ENCODE measurements at places on chromosomes 2 and 18.
A peak's percentile ranks its signal among the peaks of the same experiment; 100 is the strongest.

DNA sequence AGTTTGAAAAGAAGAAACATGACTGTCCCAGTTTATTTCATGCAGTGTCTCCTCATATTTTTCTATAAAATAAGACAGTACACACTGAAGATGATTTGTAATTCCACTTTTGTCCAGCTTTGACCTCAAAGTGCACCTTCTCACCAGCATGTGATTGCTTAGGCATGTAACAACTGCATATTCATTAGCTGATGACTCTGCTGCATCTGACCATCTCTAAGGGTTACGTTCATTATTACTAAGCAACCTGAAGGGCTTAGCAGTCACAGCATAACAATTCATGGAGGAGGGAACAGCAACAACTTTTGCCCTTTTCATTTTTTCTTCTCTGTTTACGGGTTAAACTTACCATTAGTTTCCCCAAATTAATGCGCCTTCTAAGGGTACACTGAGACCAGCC is 330.6 kb upstream of the PIK3C3 start:
- H3K27ac ChIP-seq = no peak overlapping the region
- no peaks in the 10 kb centered on the region for H3K36me3 ChIP-seq
- no peak overlapping the region for H3K4me3 ChIP-seq
- no peaks in the 10 kb centered on the region for H3K4me1 ChIP-seq
- no peak for DNase-seq

DNA sequence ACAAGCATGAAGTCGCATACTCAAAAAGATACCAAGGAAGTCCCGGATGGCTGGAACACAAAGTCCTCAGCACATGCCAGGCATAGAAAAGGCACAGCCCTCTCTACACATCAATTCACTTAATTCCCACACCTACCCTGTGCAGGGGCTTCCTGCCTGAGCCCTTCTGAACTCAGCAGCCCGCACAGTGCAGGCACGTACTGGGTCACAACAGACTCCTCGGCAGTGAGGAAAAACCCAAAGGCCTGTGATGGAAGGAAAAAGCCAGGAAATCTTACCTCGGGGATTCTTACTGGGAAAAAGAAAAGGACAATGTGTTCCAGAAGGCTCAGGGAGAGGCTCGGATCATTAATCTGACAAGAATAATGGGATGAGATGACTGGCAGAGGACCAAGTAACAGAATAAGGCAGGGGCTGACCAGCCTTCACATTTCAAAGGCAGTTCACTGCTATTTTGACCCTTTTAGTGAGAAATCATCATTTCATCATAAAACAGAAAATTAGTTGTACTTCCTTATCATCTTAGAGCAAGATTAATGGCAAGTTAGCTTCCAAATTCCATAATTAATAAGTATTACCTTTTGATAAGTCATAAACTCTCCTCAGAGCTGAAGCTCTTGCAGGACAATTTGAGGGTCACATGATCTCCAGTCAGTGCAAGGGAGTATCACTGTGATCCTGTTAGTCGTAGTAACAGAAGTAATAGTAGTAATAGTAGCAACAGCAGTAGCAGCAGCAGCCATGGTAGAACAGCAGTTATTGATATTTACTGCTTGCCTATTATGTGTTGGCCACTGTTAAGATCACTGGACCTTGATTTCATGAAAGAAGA is 87.4 kb downstream of the STK39 start:
- H3K4me3 ChIP-seq = no peak overlapping the region
- no peak for DNase-seq
- peaks cover 3% of the 10 kb centered on the region for H3K4me1 ChIP-seq
- no peak overlapping the region for H3K27ac ChIP-seq
- H3K27me3 ChIP-seq = no peaks in the 10 kb centered on the region

DNA sequence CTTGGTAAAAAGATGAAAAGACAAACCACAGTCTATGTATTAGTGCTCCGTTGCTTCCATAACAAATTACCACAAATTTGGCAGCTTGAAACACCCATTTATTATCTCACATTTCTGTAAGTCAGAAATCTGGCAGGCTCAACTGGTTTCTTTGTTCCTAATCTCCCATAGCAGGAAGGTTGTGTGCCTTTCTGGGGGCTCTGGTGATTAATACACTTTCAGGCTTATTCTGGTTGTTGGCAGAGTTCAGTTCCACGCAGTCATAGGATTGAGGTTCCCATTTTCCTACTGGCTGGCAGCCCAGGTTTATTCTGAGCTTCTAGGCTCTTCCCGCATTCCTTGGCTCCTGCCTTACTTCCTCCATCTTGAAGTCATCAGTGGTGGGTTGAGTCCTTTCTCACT is 189.3 kb downstream of the ANAPC1 start:
- H3K36me3 ChIP-seq = no peaks in the 10 kb centered on the region
- H3K4me3 ChIP-seq = no peak overlapping the region
- H3K27ac ChIP-seq = no peak overlapping the region
- H3K27me3 ChIP-seq = no peaks in the 10 kb centered on the region

GRCh38 chr2:70240599-70240998 is 7.8 kb downstream of the TIA1 start:
- peaks cover 14% of the 10 kb centered on the region for H3K4me1 ChIP-seq
- H3K36me3 ChIP-seq = peaks cover 17% of the 10 kb centered on the region
- no peak overlapping the region for H3K27ac ChIP-seq
- DNase-seq = no peak
- H3K27me3 ChIP-seq = no peaks in the 10 kb centered on the region

- peak overlapping the region; percentile 88 for H3K27ac ChIP-seq
- H3K27me3 ChIP-seq = no peaks in the 10 kb centered on the region
- no peak for DNase-seq
- H3K36me3 ChIP-seq = no peaks in the 10 kb centered on the region
- peak overlapping the region; percentile 74 for H3K4me3 ChIP-seq
- peaks cover 13% of the 10 kb centered on the region for H3K4me1 ChIP-seq
These were observed 1.4 kb upstream of the SETBP1 start for GRCh38 chr18:44679056-44679913.

DNA sequence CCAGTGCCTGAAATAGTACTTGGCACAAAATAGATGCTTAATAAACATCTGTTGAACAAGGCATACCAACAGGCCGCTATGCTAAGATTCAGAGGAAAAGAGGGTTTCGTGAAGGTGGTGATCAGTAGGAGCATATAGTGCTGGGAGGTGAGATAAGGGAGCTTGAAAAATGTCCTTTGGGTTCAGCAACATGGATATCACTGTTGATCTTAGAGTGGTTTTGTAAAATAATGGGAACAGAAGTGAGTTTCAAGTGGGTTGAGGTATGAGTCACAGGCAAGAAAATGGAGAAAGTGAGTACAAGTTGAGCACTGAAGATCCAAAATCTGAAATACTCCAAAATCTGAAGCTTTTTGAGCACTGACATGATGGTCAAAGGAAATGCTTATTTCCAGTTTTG is 4.4 kb downstream of the CENPO start:
- no peak overlapping the region for H3K4me3 ChIP-seq
- DNase-seq = no peak
- peaks cover 12% of the 10 kb centered on the region for H3K36me3 ChIP-seq
- H3K27me3 ChIP-seq = no peaks in the 10 kb centered on the region
- no peak overlapping the region for H3K27ac ChIP-seq

- H3K4me1 ChIP-seq = no peaks in the 10 kb centered on the region
- H3K27ac ChIP-seq = no peak overlapping the region
- no peaks in the 10 kb centered on the region for H3K36me3 ChIP-seq
- H3K4me3 ChIP-seq = no peak overlapping the region
- H3K27me3 ChIP-seq = no peaks in the 10 kb centered on the region
These were observed 97.3 kb upstream of the CREB1 start for GRCh38 chr2:207432453-207432852.

- H3K27me3 ChIP-seq = no peaks in the 10 kb centered on the region
- peak within 1 kb of the TSS; percentile 45 for H3K27ac ChIP-seq
- peak within 1 kb of the TSS; percentile 36 for H3K4me3 ChIP-seq
- H3K4me1 ChIP-seq = no peaks in the 10 kb centered on the region
- peak; percentile 39 for DNase-seq
These were observed at the start of gene RIT2 for GRCh38 chr18:43115076-43115921. Gene RIT2 (minus strand): TSS chr18:43115685.

- H3K4me3 ChIP-seq = no peak overlapping the region
- H3K4me1 ChIP-seq = no peaks in the 10 kb centered on the region
- H3K27me3 ChIP-seq = no peaks in the 10 kb centered on the region
- DNase-seq = no peak
- no peaks in the 10 kb centered on the region for H3K36me3 ChIP-seq
These were observed 48.1 kb downstream of the CHN1 start for GRCh38 chr2:174957050-174957449.

DNA sequence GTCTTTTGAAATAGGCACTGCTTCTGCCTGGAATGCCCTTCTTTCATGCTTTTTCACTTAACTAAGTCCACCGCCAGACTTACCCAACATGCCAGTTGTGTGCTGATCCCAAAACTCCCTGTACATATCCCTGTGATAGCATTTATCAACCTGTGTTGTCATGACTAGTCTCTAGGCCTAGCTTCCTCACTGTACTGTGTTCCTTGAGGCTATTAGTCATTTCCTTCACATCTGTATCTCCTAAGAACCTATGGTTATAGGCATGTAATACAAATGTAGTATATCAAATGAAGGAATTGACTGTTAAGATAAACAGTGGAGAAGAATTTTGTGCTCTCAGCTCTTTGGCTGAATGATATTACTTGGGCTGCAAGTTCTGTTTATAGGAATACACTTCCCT is 184.3 kb downstream of the CYRIA start:
- H3K4me3 ChIP-seq = no peak overlapping the region
- no peaks in the 10 kb centered on the region for H3K4me1 ChIP-seq
- no peaks in the 10 kb centered on the region for H3K36me3 ChIP-seq
- H3K27me3 ChIP-seq = no peaks in the 10 kb centered on the region

GRCh38 chr18:62881509-62882016 is 166.2 kb downstream of the PHLPP1 start:
- no peak overlapping the region for H3K27ac ChIP-seq
- no peaks in the 10 kb centered on the region for H3K27me3 ChIP-seq
- H3K4me3 ChIP-seq = no peak overlapping the region
- no peaks in the 10 kb centered on the region for H3K36me3 ChIP-seq
- H3K4me1 ChIP-seq = peaks cover 4% of the 10 kb centered on the region
- no peak for DNase-seq

GRCh38 chr18:63681449-63682340 is 20.0 kb upstream of the SERPINB3 start:
- no peak for DNase-seq
- H3K4me1 ChIP-seq = no peaks in the 10 kb centered on the region
- H3K27me3 ChIP-seq = no peaks in the 10 kb centered on the region
- no peak overlapping the region for H3K4me3 ChIP-seq
- H3K36me3 ChIP-seq = no peaks in the 10 kb centered on the region
- H3K27ac ChIP-seq = no peak overlapping the region

- no peaks in the 10 kb centered on the region for H3K36me3 ChIP-seq
- H3K4me1 ChIP-seq = no peaks in the 10 kb centered on the region
- H3K27ac ChIP-seq = no peak overlapping the region
- DNase-seq = no peak
- no peak overlapping the region for H3K4me3 ChIP-seq
These were observed 14.2 kb downstream of the CAVIN2 start for GRCh38 chr2:191832668-191833067.

- no peak for DNase-seq
These were observed 43.4 kb upstream of the HAAO start for GRCh38 chr2:42835577-42836371.

DNA sequence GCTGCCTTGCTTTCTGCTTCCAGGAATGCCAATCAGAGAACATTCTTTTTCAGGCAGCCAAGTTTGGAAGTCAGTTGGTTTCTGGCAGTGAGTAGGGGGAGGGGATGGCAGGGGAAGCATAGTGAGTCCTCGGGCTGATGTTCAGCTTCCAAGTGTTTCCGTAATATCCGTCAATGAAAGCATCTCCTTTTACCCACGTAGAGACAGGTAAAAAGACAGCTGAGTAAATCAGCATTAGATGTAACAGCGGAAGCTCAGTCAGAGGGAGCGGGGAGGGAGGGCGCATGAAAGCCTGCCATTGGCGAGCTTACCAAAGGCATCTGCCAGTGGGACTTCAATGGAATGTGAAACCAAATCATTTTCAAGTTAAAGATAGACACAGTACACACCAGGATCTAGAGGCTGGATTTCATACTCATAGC is 117.1 kb upstream of the DTNA start:
- H3K27me3 ChIP-seq = no peaks in the 10 kb centered on the region
- no peaks in the 10 kb centered on the region for H3K4me1 ChIP-seq
- H3K4me3 ChIP-seq = peak overlapping the region; percentile 40
- H3K27ac ChIP-seq = peak overlapping the region; percentile 75

- peaks cover 41% of the 10 kb centered on the region for H3K4me1 ChIP-seq
- H3K36me3 ChIP-seq = no peaks in the 10 kb centered on the region
- no peak overlapping the region for H3K27ac ChIP-seq
- DNase-seq = no peak
- no peak overlapping the region for H3K4me3 ChIP-seq
These were observed 120.5 kb downstream of the AGAP1 start for GRCh38 chr2:235614176-235614860.

DNA sequence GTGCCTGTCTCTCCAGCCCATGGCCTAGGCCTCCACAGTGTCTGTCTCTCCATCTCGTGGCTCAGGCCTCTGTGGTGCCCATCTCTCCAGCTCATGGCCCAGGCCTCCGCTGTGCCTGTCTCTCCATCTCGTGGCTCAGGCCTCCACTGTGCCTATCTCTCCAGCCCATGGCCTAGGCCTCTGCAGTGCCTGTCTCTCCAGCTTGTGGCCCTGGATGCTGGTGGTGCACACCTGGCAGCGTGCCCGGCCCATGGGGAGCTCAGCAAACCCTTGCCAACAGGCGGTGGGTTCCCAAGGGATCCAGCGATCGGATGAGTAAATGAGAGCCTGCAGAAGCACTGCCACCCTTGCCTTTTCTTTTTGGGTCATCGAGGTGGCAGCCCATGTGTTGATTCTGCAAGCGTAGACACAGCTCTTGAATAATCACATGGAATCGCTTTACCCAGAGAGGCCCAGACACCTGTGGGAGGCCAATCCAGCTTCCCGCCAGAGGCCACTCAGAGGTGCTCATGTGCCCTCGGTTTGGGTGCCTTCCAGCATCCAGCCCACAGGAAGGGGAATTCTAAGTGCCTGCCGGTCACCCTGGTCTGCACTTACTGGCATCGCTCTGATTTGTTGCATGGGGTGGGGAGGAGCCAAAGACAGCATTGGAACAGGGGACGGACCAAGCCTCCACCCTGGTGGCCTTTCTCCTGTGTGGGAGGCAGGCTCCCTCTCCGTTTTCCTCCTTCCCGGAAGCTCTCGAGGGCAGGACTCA is 101.8 kb upstream of the HDAC4 start:
- peaks cover 3% of the 10 kb centered on the region for H3K36me3 ChIP-seq
- H3K4me1 ChIP-seq = peaks cover 23% of the 10 kb centered on the region
- H3K27me3 ChIP-seq = no peaks in the 10 kb centered on the region
- no peak for DNase-seq
- no peak overlapping the region for H3K4me3 ChIP-seq
